ENCODE measurements at places on chromosomes 5 and 9.
A peak's percentile ranks its signal among the peaks of the same experiment; 100 is the strongest.

DNA sequence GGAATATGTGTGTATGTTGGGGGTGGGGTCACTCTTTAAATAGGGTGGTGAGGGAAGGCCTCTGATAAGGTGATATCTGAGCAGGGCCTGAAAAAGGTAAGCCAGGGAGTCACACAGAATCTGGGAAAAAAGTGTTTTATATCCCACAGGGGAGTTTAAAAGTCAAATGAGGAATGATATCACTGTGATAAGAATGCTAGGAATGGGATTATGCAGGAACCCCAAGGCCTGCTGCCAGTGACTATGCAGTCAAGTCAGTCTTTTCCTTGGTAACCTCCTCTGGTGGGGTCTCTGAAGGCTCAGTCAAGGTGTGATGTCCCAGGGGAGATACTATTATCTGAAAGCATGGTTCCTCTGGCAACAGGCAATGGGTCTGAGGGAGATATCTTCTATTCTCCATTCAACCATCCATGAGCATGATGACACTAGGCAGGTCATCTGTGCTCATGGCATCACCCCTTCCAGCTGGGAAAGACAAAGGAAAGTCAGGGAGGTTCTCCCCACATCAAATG, 53.5 kb downstream of the GRIA1 start:
- no peak for DNase-seq

GRCh38 chr5:372996-373709, 51.6 kb downstream of the AHRR start:
- DNase-seq: no peak

DNA sequence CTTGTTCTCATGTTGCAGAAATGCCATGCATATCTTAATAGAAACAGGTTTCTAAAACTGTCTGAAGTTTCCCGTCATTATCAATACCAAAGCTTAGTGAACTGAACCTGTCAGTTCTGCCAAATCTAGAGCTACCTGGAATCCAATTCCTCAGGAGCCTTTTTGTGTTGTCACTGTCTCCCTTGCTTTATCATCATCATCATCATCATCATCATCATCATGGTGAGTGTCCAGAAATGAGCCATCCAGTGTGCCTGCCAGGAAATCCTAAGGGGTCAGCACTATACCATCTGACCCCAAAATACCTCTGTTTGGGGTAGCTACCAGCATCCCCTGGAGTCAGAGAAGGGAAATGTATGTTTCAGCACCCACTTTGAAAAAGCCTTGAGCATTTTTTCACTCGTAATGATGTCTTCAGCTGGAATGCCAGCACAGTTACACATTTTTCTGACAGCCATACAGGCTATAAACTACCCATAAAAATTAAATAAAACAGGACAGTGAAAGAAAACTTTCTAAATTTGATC, 150.3 kb downstream of the NR2F1-AS1 start:
- no peak for DNase-seq

DNA sequence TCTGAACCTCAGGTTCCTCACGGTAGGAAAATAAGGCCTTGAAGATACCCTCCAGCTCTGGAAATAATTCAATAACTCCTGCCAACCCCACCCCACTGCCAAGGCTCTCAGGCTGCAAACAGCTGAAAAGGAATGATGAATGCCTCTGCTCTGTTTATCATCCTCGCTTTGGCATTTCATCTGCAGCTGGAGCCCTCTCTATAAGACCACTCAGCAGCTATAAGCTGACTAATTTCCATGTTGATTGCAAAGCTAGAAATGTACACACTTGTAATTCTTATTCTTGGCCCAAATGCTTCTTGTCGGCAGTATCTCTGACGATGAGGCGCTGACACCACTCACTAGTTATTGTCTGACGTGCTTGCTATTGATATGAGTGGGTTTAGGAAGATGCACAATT, 408.4 kb upstream of the NMUR2 start:
- DNase-seq: no peak

DNA sequence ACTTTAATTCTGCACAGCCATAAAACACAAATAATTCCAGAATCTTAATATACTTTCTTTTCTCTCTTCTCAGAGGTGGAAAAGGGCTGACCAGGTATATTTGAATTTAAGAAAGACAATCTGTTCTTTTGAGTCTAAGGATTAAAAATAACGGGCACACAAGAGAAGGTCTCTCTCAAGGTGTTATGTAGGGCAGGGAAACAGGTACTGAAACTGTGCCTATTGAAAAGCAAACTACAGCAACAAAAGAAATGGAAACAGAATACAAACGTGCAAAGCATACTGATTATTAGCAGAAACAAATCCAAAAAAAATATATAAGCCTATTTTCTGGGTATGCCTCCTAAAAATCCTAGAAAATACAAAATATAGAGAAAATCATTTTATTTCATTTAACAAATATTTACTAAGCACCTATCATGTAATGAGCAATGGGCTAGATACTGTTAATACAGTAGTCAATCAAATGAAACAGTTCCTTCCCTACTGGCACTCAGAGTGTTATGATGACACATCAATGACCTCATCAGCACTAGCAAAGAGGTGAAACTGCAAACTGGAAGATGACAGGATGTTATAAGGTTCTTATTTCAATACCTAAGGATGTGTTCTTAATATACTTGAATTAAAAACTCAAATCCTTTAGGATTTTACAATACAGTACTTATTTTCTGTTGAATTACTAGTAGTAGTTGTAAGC, 87.7 kb downstream of the AUH start:
- peak; percentile 6 for DNase-seq

DNA sequence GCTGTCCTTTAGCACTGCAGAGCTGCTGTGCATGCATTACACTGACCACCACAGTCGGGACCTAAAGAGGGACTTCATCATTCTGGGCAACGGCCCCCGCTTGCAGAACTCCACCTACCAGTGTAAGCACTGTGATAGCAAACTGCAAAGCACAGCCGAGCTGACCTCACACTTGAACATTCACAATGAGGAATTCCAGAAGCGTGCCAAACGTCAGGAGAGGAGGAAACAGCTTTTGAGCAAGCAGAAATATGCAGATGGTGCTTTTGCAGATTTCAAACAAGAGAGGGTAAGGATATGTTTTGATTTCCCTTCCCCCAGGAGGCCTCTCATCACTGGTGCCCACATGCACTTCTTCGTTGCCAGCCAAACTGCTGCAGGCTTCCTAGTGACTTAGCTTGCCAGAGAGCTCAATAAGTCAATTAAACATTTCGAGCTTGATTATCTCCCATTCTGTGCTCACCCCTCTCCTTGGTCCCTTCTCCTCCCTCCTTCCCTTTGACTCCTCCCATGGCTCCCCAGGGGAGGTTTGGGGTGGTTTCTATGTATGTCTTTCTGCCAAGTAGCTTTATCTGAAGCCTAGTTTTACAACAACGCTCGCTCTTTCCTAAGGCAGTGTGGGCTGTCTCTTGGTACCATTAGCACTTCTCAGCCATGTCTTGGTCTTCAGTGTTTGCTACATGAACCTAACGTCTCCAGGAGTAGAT, 66.7 kb downstream of the ZNF462 start:
- no peak for DNase-seq

DNA sequence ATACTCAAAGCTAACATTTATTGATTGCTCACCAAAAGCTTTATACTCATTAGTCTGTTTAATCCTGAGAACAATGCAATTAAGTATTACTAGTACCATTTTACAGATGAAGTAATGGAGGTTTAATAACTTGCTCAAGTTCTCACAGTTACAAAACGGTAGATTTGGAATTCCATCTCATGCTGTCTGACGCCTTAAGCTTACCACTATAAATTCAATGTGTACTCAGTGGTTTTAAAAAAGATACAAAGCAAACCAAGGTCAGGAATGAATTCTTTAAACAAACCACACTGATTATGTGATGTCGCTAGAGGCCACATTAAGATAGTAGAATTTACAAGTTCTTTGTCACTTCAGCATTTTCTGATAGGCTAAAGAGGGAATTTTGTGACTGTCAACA, 1.2 kb upstream of the C5orf63 start:
- no peak for DNase-seq

- no peak for DNase-seq
Observed at GRCh38 chr9:96129747-96130146, 172.2 kb downstream of the HSD17B3 start.

DNA sequence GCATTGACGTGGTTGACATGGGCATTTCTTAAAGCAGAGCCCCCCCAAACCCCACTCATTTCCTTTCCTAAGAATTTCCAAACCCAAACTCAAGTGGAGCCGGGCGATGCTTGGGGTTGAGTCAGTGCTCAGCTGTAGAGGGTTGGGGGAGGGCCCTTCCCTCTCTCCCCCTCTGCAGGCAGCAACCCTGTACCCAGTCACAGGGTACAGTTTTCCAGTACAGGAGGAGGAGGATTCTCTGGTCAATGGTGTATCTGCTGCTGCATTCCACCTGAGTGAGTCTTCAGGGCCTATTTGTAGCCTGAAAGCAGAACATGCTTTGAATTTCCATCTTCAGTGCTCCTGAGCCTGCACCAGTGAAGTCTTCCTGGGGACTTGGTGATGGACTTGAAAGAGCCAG, 55.8 kb downstream of the ENTREP1 start:
- no peak for DNase-seq

GRCh38 chr9:114733816-114734215, 51.8 kb upstream of the TEX48 start:
- peak; percentile 24 for DNase-seq

GRCh38 chr9:109708451-109708945, 71.5 kb upstream of the PALM2AKAP2 start:
- DNase-seq: no peak

DNA sequence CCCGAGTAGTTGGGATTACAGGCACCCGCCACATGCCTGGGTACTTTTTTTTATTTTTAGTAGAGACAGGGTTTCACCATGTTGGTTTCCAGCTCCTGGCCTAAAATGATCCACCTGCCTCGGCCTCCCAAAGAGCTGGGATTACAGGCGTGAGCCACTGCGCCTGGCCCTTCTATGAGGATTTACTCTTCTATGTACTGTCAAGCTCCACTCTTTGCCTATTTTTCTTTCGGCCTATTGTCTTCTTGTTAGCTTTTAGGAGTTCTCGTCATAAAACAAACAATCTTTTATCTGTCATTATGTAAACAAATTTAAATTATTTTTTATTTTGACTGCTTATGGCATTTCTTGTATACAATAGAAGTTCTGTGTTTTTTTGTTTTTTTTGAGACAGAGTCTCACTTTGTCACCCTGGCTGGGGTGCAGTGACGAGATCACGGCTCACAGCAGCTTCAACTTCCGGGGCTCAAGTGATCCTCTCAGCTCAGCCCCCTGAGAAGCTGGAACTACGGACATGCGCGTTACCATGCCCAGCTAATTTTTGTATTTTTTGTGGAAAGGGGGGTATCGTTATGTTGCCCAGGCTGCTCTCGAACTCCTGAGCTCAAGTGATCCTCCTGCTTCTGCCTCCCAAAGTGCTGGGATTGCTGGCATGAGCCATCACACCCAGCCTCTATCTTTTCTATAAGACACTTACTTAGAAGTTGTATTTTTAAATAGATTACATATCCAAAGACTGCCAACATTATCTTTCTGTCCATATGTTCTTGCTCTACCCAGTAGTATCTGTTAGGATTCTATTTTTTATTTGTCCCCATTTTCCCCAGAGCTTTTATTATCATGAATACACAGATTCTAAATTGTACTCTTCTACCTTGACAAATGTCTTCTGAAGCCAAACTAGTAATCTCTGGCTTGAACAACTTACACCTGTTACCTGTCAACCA, 29.2 kb downstream of the CSNK1A1 start:
- DNase-seq: no peak

DNA sequence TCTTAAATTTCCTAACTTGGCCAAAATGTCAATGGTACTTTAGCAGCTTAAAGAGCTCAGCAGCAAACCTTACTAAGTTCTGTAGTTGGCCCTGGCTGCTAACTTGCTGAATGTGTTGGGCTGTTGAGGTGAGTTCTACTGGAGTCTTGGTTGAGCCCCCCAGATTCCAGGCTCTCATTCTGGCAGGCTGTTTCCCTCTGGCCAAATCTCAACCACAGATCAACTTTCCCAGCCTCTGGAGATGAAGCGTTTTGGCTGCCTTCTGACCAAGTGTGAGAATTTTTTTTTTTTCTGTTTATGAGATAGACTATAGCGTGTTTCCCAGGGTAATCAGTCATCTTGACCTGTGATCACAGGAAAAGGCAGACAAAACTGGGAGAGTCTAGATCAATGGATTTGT, 343.7 kb downstream of the EBF1 start:
- DNase-seq: no peak

DNA sequence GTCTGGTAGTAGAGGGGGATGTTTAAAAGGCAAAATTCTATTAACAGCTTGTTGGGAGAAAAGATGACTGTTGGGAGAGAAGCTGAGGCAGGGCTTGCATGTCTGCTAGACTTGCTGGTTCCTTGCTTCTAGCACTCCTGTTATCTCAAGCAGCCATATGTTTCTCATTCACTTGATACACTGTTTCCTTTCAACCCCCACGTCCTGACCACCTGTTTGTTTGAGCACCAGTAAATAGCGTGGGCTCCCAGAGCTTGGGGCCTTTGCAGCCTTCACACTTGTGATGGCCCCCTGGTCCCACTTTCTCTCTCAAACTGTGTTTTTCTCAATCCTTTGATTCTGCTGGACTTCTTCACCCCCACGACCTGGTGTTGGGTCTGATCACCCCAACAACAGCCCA, 111.7 kb upstream of the TMEM161B start:
- no peak for DNase-seq

DNA sequence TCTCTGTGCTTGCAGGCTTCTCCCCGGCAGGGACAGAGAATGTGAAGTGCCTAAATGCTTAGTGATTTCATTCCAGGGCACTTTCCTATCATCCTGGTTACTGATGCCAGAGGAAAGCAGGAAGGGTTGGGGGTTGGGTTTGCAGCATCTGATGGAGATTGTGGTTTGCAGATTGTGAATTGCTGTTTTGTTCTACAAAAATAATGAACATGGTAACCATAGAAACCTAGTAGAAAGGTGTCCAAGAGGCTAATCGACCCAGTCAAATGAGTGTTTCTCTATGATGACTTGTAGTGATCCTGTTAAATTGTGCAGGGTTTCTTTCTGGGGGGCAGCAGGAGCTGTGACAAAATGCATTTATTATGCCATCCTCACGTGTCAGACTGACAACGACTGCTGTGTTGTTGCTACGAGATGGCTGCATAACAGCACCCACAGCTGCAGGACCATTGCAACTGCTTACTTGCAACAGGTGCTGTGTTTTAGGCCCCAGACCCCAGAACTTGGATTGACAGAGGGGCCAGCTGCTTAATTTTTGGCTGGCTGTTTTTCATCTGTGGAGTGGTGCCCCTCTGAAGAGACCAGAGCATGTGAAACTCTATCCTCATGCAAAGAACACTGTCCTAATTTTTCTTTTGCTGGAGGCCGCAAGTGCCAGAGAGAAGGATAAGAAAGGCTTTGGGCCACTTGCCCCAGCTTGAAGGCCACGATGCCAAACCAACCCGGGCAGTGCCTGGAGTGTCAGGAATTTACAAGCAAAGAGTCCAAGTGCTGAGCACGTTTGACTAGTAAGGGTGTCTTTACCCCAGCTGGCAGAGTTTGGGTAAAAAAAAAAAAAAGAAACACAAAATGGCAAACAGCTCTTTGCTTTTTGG, 397.8 kb downstream of the GADD45G start:
- DNase-seq: no peak

DNA sequence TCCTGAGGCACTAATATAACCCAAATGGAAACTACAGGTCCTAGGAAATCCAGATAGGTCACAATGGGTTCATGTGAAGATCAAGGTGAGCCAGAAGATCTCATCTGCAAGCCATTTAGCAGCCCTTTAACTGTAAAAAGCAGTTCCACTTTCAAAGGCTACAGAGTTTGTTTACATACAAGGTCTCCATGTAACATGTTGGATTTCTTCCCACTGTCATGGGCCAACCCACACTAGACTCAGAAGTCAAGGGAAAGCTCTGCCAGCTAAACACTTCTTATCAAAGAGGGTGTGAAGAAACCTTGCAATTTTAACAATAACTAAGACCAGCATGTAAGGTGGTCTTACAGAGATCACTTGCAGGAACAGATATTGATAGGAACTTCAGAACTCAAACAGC, 3.8 kb upstream of the CTNNAL1 start:
- no peak for DNase-seq

GRCh38 chr9:136119883-136120393, 1.3 kb upstream of the TMEM250 start:
- DNase-seq: no peak
